ENCODE measurements at places on chromosomes 1 and 21.

DNA sequence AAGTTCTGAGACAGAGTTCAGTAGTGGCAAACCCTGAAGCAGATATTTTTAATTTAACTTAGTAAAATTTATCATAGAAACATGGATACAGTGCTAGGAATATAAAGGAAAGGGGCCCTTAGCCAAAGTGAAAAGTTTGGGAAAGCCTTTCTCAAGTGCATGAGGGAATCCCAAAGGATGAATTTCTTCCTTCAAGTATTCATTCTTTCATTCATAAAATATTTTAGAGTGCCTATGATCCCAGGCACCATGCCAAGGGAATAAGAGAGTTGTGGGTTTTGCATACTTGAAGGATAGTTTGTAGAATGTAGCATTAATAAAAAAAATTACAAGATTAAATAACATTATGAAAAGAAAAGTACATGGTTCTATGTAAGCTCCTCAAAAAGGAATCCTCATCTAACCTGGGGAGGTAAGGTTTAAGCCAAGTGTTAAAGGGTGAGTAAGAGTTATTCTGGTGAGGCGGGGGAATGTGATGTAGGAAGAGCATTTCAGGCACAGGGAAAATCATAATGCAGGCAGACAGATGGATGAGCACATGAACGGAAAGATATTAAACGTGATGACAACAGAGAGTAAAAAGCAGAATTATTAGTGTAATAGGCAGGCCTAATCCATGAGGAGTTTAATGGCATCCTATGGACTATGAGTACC lies 40.4 kb upstream of the NTNG1 start:
- no peak for DNase-seq

DNA sequence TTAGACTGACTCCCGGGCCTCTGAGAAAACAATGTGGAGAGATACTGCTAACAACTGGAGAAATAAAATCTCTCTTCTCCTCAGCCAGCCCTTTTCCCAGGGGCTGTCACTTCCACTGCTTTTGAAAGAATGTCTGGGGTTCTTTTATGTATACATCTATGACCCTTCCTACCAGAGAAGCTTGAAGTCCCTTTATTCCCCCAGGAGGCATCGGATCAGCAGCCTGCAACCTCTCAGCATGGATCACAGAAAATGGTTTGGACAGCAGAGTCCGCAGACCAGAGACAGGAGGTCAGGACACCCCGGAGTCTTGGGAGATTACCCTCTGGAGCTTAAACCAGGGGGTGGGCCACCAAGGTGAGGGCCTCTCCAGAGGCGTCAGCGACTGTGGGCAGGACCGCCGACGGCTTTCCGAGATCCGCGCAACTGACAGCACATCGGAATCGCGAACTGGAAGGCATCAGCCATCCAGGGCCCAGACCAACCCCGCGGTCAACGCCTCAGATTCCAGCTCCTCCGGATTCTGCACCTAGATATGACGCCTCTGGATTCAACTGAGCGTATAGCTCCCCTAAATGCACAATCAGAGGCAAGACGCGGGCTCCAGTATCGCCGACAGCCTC lies 1.0 kb downstream of the EPHA10 start:
- DNase-seq, result no peak

DNA sequence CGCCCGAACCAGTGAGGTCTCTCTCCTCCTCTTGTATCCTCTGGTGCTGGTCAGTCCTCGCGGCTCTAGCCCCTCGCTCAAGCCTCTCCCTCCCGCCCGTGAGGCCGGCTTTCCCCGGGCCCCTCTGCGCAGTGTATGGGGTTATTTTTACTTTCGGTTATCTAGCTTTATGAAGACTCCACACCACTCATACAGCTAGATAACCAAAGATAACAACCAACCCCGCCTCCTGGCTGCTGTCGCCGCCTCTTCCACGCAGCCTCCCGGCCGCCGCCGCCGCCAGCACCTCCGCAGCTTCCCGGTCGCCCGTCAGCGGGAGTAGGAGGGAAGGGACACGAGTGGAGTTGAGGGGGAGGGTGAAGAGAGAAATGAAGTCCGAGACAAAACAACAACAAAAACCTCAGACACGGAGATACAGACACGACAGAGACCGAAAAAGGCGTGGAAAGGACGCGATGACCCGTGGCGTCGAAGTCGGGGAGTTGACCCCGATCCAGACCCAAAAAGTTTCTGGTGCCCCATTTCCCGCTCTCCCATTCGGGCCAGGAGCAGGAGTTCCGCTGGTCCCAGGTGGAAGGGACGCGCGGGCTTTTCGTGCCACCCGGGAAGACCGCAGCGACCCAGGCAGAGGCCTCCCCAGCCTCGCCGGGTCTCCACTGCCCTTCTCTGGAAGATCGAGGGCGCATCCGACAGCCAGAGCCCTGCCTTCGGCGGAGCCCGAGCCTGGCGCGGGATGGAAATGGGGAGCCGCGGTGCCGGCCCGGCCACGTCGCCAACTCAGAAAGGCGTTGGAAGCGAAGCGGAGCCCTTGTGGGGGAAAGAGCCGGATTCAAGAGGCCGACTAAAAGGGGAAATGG lies 51.4 kb downstream of the RHBG start:
- DNase-seq, result peak; percentile 30

DNA sequence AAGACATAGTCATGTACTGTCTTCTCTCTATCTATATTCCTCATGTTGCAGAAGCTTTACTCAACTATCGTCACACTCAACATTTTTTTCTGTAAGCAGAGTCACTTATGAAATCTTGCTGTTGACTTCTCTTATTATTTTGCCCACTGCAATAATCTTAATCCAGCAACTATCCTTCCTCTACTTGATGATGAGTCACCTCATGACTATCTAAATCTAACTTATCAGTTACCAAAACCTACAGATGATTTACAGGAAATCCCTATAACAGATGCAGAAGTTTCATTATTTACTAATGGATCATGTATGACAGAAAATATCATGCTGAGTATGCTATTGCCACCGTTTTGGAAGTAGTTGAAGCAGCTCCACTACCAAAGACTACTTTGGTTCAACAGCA lies 378.9 kb downstream of the DUSP10 start:
- no peak for DNase-seq

- no peak for DNase-seq
These were observed 264.7 kb downstream of the PBX1 start for GRCh38 chr1:164823486-164824279.

DNA sequence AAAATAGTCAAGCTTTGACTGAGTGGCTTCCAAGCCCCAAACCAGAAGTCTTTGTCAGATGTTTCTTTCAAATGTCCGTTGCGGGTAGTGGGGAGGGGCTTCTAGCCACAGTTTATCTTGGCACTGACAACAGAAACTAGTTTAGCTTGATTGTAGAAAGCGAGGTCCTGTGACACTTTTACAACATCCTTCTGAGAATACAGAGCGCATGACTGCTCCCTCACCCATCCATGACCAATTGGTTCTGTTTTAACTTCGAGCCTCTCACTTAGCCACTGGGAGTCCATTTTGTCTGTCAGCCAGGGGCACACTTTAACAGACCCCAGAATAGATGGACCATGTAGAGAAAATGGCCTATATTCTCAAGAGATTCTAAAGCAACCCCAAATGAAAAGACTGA lies 199.2 kb upstream of the ST6GALNAC5 start:
- no peak for DNase-seq

DNA sequence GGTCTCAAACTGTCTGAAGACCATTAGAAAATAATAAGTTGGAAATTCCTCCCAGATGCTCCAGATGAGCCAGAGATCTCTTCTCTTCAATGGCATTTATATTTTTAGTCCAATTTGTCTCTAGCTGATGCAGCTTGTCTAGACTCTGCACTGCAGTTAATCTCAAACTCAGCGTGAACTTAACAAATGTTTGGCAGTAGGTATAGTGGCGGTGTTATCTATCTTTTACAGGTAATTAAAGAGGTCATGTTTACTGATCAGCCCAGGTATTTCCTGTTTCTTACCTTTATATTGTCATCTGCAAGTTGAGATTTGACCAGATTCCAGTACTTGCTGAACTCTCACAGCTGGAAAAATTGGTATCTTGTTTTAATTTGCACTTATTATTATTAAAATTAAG lies 1024.5 kb upstream of the ADGRL2 start:
- no peak for DNase-seq

- no peak for DNase-seq
These were observed 21.3 kb upstream of the FBXO28 start for GRCh38 chr1:224092601-224093000.

DNA sequence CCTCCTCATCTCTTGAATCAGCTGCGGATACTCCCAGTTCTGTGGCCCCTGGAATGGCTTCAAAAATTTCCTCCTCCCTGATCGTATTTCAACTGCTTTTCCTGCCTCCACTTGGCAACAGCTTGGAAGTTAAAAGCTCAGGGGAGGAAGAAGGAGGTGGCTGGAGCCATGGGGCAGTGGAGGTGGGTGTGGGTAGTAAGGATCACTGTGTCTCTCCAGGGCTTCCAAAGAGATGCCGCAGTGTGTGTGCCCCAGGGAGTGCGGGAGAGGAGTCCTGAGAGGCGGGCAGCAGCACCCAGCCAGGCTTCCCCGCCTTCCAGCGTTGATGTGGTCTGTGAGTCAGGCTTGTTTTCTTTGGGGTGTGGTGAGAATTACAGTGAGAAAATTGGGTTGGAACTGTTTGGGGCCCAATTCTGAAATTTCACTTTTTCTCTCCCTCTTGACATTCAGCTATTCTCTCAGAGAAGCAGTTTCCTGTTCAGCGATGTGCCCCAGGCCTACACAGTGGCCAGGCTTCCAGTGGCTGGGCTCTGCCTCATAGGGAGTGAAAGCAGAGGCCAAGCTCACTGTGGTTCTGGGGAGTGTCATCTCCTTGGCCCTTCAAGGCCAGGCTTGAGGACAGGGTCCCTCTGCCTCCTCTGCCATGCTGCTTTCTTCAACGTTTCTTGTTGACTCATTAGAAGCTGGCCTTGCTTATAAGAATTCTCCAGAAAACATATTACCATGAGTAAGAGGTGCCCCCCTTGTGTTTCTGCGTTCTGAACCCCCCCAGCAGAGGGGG lies 69.0 kb downstream of the PGM1 start:
- no peak for DNase-seq

- DNase-seq, result no peak
These were observed 83.2 kb upstream of the TLR5 start for GRCh38 chr1:223226271-223226670.

DNA sequence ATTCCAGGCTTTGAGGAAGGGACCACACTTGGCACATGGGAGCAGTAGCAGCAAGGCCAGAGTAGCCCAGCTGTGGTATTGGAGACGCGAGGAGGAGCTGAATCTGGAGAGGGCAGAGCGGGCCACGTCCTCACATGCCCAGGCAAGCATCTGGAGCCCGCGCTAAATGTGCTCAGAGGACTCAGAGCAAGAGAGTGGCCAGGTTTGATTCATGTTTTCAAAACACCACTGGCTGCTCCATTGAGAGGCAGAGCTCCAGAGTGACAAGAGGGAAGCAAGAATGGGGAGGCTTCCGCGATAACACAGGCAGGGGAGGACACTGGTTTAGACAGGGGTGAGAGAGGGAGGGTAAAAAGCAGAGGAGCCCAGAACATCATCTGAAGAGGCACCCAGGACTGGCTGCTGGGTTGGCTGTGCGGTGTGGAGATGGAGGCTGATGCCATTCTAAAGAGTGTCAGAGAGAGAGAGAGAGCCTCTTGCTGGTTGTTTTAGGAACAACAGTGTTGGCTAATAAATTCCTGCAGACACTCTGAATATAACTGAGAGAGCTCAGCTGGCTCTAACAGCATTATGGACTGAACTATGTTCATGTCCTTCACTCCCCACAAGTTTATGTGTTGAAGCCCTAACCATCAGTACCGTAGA lies 32.3 kb downstream of the RCAN1 start:
- DNase-seq, result peak; percentile 38

- DNase-seq, result no peak
These were observed 3.6 kb downstream of the COL9A2 start for GRCh38 chr1:40313329-40313957.

- no peak for DNase-seq
These were observed 119.5 kb upstream of the COA6 start for GRCh38 chr1:234253732-234254131.

GRCh38 chr1:31666263-31666963 lies 21.7 kb upstream of the PEF1 start:
- DNase-seq, result no peak

GRCh38 chr1:168717906-168718891 lies 10.8 kb downstream of the DPT start:
- no peak for DNase-seq

DNA sequence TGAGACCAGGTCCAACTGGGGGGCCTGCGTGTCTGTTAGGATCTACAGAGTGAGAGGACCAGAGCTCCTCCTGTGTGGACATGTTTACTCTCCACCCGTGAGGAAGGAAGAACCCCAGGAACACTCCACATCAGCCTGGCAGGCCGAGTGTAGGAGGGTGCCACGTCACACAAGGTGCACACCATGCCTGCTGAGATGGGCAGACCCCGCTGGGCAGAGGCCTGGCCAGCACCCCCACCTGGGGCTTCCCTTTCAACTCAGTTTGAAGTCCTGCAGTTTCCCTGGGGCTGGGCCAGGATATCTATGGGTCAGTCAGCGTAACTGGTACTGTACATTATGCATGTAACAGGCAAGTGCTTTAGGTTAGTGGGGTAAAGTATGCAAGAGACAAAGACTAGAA lies 30.1 kb upstream of the PCBP3 start:
- DNase-seq, result no peak

GRCh38 chr21:46080171-46081021 lies 17.5 kb upstream of the COL6A2 start:
- DNase-seq, result no peak

GRCh38 chr1:57894315-57894714 lies 470.5 kb upstream of the DAB1 start:
- no peak for DNase-seq

- DNase-seq, result no peak
These were observed 64.6 kb upstream of the AK4 start for GRCh38 chr1:65083263-65083896.

GRCh38 chr1:30756545-30757351 lies 826 bp downstream of the LAPTM5 start:
- peak; percentile 91 for DNase-seq

- no peak for DNase-seq
These were observed 18.8 kb downstream of the EMC1 start for GRCh38 chr1:19232524-19232846.

GRCh38 chr21:42238185-42238934 lies 19.4 kb downstream of the ABCG1 start:
- peak; percentile 62 for DNase-seq

DNA sequence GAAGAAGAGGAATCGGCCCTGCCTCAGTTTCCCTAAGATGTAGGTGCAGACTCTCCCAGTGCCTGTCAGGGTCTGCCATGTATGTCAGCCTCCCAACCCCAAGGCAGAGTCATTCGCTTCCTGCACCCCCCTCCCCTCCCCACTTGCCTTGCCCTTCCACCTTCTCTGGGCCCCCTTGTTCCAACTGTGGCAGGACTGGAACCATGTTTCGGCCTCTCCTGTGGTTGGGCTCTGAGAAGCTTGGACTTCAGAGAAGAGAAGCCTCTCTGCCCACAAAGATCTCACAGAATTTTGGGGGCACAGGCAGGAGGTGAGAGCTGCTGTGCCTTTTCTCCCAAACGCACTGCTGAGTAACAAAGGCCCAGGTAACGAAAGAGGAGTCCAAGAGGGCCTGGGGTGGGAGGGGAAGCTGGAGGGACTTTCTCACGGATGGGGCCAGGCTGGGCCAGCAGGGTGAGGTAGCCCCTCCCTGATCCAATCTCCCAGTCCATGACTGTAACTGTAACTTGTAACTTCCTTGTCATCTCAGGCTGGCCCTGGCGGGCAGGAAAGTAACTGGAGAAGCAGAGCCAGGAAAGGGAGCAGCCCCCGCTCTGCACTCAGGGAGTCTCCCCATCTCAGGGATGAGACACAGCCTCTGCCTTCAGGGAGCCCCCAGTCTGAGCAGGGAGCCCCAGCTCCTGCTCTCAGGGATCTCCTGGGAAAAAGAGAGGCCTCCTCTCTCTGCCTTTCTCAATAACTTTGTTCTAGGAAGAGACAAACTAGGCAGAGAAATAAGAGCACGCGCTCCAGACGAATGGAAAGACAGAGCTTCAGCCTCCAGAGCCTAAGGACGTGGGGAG lies 11.3 kb downstream of the CRABP2 start:
- no peak for DNase-seq

- no peak for DNase-seq
These were observed 33.9 kb upstream of the COL6A2 start for GRCh38 chr21:46063734-46064680.

Data from activated CD4-positive, alpha-beta T cell treated with anti-CD3 and anti-CD28 coated beads, Interleukin-10, Interleukin-2, amounts not matched to agents 100 ng/mL and 50 ng/mL, durations not matched to agents 16 hours and 8 hours (primary cell).